NCI-H1092 (cell line): ENCODE measurements at places on chromosomes 7 and 10.

DNA sequence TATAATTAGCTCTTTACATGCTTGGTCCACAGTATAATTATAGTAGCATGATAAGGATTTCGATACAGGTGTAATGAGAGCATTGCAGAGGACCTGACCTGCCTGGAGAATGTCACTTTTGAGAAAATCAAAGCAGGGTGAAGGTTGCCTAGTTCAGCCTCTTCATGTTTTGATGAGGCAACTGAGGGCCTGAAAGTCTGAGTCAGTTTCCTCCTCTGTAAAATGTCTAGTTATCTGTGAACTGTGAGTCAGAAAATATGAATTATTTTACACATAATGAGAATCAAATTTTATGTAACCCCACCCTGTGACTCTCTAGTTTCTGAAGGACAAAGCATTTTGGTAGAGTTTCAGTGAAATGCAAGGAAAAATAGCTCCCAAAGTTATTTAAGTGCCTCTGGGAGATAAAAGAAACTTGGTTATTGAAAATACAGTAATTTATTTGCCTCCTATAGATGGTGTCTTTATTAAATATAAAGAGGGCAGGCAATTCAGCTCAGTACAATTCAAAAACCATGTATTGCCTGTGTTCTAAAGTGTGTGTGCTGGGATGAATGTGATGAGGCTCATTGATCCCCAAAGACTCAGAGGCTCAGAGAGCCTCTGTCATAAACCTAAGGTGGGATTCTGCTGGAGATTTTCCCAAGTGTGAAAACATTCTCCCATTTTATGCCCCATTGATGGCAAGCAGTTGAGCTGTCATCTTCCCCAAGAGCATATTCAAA is 37.3 kb upstream of the SAMD9L start:
- no peak for DNase-seq

GRCh38 chr7:16758631-16759611 is 5.4 kb downstream of the TSPAN13 start:
- no peak for DNase-seq

DNA sequence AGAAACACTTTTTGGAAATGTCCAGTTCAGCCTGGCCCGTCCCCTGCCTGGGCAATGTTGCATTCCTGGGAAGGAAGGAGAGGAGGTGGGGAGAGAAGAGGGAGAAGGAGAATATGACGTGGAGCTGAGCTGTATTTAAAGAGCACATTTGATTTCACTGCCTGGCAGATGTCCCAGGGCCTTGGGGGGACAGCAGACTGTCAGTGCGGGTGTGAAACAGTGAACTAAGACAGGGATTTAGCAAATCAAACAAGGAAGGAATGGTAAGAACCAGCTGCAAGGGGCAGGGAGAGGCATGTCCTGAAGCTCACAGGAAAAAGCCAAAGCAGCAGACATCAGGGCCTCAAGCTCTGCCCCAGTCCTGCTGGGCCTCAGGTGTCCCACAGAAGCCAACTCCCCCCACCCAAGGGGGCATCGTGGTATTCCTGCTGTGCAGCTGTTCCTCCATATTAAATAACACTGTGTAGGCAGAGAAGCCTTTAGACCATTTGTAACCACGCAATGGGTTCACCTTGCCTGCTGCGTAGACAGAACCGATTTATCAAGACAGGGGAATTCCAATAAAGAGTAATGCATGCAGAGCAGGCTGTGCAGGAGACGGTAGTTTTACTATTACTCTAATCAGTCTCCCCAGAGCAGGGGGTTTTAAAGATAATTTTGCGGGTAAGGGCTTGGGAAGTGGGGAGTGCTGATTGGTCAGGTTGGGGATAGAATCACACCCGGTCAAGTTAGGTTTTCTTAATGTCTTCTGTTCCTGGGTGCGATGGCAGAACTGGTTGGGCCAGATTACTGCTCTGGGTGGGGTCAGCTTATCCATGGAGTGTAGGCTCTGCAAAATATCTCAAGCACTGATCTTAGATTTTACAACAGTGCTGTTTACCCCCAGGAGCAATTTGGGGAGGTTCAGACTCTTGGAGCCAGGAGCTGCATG is 18.3 kb downstream of the LEP start:
- no peak for DNase-seq

DNA sequence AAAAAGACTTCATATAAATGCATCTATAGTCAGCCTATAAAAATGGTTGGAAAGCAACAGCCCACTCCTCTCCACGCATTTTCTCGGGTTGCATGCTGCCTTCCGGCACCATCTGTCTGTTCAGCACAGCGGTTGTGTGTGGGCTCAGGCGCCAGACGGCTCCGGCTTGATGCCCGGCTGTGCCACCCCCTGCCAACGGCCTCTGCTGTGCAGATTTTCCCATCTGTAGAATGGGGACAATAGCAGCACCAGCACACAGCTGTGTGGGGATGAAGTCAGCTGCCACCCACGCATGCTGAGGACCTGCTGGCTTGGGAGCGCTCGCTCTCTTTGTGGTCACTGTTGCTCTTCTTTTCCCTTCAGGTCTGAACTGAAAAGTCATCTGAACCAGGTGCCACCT is 19.5 kb downstream of the PRKAG2 start:
- DNase-seq = no peak

- no peak for DNase-seq
Measured at GRCh38 chr7:6590645-6591110, 857 bp downstream of the INTS15 start.

- no peak for DNase-seq
Measured at GRCh38 chr10:127945341-127945758, 38.4 kb downstream of the PTPRE start.

GRCh38 chr10:132142396-132143161 is 44.2 kb upstream of the DPYSL4 start:
- DNase-seq = no peak

- no peak for DNase-seq
Measured at GRCh38 chr10:104020020-104020419, 53.1 kb downstream of the SLK start.

- DNase-seq = no peak
Measured at GRCh38 chr10:44020322-44021111, 364.4 kb downstream of the CXCL12 start.

- DNase-seq = no peak
Measured at GRCh38 chr10:12949248-12949647, 52.3 kb downstream of the CCDC3 start.

GRCh38 chr10:31756101-31756728 is 172.4 kb downstream of the ARHGAP12 start:
- DNase-seq = no peak

- no peak for DNase-seq
Measured at GRCh38 chr7:131625817-131626372, 69.5 kb upstream of the PODXL start.

DNA sequence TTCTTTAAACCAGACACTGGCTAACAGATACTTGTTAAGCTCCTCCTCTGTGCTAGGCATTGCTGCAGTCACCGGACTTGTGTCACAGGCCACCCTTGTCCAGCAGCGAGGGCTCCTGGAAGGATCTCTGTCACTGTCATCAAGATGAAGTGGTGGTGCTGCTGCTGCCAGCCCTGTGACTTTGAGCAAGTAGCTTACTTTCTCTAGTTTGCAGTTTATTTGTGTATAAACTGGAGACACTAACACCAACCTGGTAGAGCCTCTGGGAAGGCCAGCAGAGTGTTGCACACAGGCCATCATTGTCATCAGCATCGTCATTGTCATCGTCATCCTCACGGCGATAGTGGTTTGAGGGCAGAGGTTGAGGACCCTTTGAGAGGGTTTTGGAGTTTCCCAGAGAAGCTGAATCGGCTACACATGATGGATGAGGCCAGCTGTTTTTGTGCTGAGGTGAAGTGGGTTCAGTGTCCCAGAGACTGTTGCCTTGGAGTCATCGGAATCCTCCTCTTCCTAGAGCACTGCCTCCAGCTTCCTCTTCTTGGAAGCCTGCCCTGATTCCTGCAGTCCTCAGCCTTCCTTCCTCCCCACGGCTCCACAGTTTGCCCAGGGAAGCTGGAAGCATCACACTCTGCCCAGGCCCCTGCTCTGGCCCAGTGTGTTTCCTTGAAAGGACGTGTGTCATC is 128.4 kb downstream of the GRK5 start:
- DNase-seq = no peak

DNA sequence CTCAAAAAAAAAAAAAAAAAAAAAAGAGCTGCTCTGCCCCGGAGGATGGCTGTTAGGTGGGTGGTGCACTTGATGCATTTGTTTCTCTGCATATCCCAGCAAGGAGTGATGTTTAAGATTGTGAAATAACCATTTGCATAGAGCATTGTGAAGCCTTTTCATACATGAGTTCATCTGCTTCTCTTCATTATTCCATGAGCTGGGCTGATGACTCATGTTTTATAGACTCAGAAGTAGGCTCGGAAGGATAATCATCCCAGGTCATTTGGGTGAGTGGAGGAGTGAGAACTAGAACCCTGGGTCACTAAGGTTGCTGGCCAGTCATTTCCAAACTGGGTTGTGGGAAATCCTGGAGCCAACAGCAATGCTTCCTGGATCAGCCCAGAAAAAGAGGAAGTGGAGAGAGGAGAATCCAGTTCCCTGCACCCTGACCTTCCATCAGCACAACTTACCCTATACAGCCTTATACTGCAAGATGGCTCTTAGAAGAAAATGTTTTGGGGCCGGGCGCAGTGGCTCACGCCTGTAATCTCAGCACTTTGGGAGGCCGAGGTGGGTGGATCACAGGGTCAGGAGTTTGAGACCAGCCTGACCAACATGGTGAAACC is 45.3 kb downstream of the TACC2 start:
- DNase-seq = no peak
